ENCODE measurements at places on chromosomes 7 and 10.
A peak's percentile ranks its signal among the peaks of the same experiment; 100 is the strongest.

GRCh38 chr10:17527514-17528146 is 73.2 kb upstream of the ST8SIA6 start:
- no peak for DNase-seq

DNA sequence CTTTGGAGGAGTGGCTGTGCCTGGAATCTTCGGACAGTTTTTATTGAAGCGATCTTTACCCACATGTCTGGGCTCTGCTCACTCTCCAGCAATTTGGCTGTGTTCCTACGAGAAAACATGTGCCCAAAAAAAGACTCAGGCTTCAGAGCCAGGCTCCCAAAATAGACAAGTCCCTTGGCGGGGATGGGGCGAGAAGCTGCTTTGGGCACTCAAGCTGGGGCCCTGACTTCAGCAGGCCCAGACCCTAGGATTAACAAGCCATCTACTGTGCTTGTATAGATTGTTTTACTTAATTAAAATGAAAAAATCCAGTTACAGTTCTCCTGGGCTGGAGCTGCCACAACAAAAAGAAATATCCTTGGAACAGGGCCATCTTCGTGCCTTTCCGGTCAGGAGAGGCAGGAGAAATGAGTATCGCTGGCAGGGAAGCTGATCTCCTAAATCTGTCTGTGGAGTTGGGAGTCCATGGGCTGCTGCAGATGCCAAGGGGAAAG is 51.4 kb upstream of the PDCD4 start:
- no peak for DNase-seq

DNA sequence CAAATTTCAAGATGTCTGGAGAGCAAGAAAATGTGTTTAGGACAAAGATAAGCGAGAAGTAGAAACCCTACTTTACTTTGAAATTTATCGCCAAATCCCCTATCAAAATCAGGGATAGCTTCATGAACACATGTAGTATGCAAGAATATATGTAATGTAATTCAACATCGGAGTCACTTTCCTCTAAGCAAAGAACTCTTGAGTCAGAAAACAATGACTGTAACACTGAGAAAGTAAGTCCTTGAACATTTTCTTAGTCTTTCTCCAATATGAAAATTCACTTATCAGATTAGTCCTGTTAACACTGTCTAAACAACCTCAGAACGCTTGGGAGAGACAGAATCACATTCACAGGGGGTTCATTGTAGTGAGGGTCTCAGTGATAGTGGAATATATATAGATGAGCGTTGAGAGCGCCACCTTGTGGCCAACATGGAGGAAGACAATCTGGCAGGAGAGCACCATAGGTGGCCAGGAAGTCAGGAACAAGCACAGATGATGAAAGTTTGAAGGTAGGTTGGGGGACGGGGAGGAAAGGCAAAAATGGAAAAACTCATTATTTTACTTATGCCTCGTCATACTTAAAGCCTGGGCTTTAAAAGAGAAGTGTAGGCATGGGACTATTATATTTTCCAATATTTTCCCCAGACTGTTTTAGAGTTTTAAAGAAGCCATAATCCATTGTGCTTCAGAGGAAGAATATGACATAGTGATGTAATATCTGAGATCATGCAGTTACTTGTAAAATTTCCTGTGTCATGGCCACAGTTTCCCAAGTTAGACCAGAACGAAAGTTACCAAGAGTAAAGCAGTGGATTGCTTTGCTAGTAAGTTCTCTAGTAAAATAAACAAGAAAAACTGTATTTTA is 115.5 kb upstream of the GNAI1 start:
- no peak for DNase-seq

DNA sequence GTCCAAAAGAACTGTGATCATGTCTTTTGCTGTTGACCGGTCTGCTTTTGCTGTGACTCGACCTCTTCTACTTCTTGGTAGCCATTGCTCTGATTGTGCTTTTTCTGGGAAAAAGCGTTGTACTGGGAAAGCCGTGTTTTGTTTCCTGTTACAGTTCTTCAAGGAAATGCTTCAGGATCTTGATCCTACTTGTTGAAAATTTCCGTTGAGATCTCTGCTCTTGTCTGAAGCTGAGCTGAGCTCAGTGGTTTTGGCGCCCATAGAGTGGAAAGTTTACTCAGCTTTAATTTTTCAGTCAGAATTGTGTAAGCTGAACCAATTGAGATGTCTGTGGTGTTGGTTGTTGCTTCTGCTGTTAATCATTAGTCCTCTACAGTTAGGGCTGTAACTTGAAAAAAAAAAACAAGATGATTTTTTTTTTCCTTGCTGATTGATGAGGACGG is 302.2 kb downstream of the CCDC3 start:
- peak; percentile 54 for DNase-seq

- no peak for DNase-seq
Measured at GRCh38 chr7:22639396-22639795, 87.6 kb upstream of the IL6 start.

GRCh38 chr10:104527013-104527412 is 114.1 kb upstream of the SORCS3 start:
- DNase-seq, result no peak

DNA sequence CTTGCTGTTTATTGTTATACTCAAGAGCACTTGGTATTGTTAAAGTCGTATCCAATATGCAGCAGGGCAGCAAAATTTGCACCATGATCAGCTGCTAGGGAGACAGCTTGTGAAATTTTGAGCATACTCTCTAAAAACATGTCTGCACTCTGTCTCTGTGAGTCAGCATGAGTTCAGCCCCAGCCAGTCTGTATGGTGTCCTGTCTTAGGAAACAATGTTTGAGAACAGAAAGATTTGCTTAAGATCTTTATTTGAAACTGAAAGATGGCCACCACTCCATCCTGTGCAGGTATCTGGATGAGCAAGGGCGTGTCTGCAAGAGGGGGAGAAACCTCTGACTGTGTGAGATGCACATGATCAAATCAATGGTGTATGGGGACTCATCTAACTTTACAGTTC is 97.1 kb downstream of the GNAI1 start:
- no peak for DNase-seq

- DNase-seq, result no peak
Measured at GRCh38 chr7:11699666-11700065, 132.3 kb downstream of the THSD7A start.

DNA sequence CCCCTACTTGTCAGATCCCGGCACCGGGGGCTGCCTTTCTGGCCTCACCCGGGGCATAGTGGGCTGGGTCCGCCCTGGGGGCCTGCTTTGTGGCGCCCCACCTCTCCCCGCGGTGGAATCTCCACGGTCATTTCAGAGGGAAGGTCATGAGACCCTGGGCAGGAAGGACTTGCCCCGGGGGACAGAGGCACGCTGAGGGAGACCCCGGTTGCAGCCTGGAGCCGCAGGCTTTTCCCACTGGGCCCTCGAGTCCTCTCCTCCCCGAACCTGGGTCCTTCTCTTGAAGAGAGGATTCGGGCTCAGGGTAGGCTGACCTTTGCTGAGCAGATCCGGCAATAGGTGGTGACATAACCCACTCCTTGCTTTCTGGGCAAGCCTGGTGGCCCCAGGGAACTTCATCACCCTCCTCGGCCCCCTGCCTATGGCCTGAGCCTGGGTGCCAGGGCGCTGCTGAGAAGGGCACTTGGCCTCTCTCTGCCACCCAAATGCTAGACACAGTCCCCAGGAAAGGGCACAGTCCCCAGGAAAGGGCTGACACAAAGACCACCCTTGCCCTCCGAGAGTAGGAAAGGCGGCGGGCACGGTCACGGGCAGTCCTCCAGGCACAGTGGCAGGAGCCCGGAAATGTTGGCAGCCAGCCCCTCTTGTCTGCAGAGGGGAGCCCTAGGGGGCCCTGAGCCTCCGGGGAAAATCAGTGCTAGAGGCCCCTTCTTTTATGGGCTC is 36.2 kb downstream of the FKBP6 start:
- DNase-seq, result no peak

- DNase-seq, result no peak
Measured at GRCh38 chr10:6256439-6256838, 53.7 kb downstream of the PFKFB3 start.

- no peak for DNase-seq
Measured at GRCh38 chr7:33458581-33458980, 329.2 kb downstream of the BBS9 start.

GRCh38 chr10:58956926-58957325 is 219.5 kb upstream of the PHYHIPL start:
- DNase-seq, result no peak

DNA sequence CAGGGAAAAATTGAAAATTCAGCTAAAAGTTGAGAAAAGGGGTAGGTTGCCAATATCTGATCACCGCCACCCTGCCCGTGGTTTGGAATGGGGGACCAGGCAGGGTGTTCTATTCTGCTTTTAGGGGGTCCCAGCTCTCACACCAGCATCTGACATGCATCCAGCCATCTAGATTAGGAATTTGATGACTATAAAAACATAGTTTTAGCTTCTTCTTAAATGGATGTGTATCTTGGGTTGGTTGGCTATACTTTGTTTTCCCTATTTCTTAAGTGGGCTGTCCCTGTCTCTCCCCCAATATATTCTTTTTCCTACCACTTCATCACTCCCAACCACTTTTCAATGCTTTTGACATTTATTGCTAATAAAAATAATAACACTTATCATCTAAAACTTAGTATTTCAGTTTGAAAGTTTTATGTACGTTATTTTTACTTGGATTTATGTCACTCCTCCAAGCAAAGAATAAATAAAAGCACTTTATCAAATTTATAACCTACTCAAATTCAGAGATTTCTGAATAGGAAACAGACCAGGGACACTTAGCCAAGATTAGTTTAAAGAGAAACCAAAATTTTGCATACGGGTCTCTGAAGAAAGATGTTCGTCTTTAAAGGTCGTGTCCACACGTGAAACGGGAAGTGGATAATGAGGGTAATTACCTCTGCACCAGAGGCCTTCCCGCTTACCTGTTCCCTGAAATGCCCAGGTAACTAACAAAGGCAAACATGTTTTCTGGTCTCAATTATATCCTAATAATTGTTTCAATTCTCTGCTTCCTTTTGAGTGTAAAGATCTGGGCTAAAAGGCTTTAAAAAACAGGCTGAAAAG is 233.2 kb upstream of the AUTS2 start:
- no peak for DNase-seq

DNA sequence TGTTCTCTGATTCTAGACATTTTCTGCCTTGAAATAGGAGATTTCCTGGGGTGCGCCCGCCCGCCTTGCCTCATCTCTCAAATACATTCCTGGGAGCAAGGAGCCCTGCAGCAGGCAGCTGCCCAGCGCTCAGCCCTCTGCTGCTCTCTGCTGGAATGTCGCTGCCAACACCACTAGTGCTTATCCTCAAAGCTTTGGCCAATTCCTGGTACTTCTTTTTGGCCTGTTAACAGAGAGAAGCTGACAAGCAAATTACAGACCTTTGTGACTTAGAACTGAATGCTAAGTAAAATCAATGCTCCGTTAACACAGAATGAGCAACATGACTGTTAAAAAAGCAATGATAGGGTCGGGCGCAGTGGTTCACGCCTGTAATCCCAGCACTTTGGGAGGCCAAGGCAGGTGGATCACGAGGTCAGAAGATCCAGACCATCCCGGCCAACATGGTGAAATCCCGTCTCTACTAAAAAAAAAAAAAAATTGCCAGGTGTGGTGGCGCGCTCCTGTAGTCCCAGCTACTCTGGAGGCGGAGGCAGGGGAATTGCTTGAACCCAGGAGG is 41.9 kb upstream of the SYPL1 start:
- DNase-seq, result peak; percentile 78

GRCh38 chr10:90481326-90481923 is 376.4 kb downstream of the HTR7 start:
- no peak for DNase-seq

- no peak for DNase-seq
Measured at GRCh38 chr10:70272925-70273316, 10.9 kb downstream of the NPFFR1 start.

- no peak for DNase-seq
Measured at GRCh38 chr7:85634951-85635350, 448.1 kb upstream of the SEMA3D start.

DNA sequence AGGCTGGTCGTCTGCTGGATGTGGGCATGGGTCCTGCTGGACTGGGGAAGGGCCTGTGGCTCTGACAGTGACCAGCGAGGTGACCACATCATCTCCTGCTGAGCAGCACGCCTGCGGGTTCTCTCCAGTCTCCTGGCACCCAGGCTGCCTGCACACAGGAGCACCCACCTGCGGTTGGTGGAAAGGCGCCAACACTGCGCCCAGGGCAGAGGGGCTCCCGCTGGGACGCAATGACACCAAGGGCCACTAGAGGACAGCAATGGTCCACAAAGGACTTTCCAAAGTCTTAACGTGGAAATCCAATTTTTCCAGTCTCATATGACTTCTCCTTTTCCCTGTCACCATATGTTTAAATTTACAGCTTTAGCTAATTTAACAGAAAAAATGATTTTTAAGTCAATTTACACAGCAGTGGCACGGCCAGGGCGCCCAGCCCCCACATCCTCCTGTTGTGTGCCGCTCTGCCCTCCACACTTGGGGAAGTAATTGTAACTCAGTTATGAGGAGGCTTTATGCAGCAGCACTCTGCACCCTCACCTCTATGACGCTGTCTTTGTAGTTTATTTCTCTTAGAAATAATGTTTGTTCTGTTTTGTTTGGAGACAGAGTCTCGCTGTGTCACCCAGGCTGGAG is 38.1 kb downstream of the CFAP46 start:
- DNase-seq, result no peak

- peak; percentile 65 for DNase-seq
Measured at GRCh38 chr10:103592186-103593021, 98.9 kb downstream of the NEURL1 start.

GRCh38 chr7:140084142-140084655 is 21.4 kb upstream of the PARP12 start:
- DNase-seq, result no peak

GRCh38 chr7:38411404-38411803 is 138.0 kb upstream of the TARP start:
- no peak for DNase-seq

DNA sequence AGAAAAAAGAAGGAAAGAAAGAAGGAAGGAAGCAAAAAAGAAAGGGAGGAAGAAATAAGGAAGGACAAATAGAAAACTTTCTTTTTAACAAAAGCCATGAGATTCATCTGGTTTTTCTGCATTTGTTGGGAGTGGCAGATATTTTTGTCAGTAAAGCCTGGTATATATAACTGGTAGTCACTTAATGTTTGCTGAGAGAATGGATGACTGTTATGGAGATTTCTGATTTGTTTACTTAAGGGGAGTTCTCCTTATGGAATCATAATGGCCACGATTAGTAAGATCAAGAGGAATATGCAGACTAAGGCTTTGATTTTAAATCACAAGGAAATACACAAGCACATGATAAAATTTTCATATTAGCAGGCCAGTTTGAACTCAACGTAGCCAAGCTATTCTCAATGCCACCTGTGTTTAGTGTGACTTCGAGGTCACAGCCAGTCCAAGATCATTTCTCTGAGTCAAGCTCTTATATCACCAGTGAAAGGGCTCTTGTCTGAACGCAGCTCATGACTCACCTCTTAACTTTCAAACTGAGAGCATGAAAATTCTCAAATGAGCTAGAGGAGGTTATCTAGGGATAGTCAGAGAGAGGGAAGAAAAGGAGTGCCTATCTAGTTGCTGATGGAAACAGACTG is 445.1 kb upstream of the ZMIZ1 start:
- DNase-seq, result no peak

Measured in activated CD8-positive, alpha-beta memory T cell treated with anti-CD3 and anti-CD28 coated beads, Interleukin-2, amount 10 ng/mL, durations not matched to agents 7 days and 5 days (primary cell).